ENCODE measurements at places on chromosomes 16 and 17.

DNA sequence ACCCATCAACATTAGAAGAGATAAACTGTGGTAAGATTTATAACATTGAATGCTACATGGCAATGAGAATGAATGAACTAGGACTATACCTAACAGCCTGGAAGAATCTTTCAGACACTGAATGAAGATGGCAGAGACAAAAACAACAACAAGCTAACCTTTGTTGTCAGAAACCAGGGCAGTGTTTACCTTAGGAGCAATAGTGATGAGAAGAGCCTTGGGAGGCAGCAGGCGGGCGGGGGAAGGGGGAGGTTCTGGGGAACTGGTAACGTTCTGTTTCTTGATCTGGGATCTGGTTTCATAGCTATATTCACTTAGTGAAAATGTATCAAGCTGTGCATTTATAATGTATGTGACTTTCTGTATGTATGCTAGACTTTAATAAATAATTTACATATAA is 139.0 kb upstream of the TNRC6C start:
- DNase-seq, result no peak

- DNase-seq, result no peak
Observed at GRCh38 chr17:60135951-60136666, 13.7 kb upstream of the CA4 start.

GRCh38 chr16:19751478-19752385 is 33.7 kb downstream of the IQCK start:
- DNase-seq, result no peak

DNA sequence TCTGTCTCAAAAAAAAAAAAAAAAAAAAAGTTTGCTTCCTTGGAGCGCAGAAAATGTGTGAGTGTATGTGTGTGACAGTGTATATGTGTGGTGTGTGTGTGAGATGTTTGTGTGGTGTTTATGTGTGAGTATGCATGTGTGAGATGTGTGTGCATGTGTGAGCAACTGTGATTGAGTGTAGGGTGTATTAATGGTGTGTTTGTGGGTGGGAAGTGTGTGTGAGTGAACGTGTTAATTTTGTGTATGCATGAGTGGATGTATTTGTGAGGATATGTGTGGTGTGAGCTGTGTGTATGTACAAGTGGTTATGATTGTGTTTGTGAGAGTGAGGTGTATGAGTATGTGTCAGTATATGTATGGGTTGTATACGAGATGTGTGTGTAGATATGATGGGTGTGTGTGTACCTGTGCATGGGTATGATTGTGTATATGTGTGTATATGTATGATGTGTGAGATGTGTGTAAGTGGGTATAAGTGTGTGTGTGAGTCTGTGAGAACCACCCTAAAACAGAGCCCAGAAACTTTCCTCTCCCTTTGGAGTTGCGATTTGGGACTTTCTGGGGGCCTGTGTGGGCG is 22.5 kb upstream of the ETV4 start:
- DNase-seq, result no peak

- no peak for DNase-seq
Observed at GRCh38 chr16:8721336-8722024, 47.1 kb downstream of the ABAT start.

GRCh38 chr17:80873307-80873951 is 118.2 kb upstream of the CHMP6 start:
- no peak for DNase-seq

- DNase-seq, result no peak
Observed at GRCh38 chr17:49518346-49519078, 23.4 kb downstream of the NGFR start.

GRCh38 chr17:36703860-36704266 is 102.5 kb downstream of the MRM1 start:
- no peak for DNase-seq

- no peak for DNase-seq
Observed at GRCh38 chr17:1521086-1521640, 4.8 kb upstream of the INPP5K start.

- DNase-seq, result no peak
Observed at GRCh38 chr17:27239046-27239445, 54.9 kb upstream of the WSB1 start.

- DNase-seq, result no peak
Observed at GRCh38 chr17:44558710-44559633, 1.7 kb downstream of the FZD2 start.

DNA sequence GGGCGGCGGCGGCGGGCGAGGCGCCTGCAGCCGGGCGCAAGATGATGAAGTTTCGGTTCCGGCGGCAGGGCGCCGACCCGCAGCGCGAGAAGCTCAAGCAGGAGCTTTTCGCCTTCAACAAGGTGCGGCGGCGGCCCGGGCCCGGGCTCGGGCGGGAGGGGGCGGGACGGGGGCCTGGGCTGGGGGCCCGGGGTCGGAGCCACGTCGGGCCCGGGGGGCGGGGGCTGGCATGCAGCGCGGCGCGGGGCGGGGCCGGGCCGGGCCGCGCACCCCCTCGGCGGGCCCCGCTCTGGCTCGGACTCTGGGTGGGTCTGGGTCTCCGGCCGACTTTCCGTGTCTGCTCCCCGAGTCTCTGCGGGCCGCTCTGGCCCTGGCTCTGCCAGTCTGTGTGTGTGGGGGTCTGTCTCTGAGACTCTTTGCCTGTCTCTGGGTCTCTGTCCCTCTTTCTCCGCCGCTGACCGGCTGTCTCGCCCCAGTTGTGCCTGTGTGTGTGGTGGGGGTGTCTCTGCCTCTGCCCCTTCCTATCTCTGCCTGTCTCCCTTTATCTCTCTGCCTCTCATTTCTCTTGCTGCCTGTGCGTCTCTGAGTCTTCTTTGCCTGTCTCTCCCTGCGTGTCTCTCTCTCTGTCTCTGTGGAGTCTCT is 328 bp downstream of the LLGL1 start:
- DNase-seq, result no peak

- DNase-seq, result no peak
Observed at GRCh38 chr16:86681031-86681756, 102.8 kb downstream of the FOXL1 start.

DNA sequence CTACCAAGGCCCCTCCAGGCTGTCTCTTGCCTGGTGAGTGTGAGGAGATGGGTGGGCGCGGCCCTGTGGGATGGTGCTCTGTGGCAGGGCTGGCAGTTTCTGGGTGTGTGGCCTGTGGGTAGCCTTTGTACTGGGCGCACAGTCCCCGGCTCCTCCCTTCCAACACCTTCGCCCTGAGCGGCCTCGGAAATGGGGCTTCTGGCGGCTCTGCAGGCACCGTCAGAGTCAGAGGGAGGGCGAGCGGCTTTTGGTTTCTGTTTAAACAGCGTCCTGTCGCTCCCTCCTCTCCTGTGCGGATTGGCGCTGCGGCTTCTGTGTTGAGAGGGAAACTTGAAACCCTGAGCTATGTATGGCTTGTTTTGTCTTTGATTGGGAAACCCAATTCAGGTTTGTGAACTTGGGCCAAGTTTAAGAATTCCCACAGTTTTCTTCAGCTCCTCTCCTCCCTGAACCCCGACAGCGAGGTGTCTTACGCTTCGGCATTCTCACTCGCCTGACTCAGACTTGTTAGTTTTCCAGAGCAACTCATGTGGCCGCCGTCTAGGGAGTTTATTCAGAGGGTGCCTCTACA is 8.3 kb upstream of the ZNF750 start:
- peak; percentile 80 for DNase-seq

GRCh38 chr17:42709561-42709960 is 27.2 kb downstream of the CNTNAP1 start:
- no peak for DNase-seq

- DNase-seq, result no peak
Observed at GRCh38 chr17:40568074-40568836, 3.0 kb upstream of the CCR7 start.

- peak; percentile 97 for DNase-seq
Observed at GRCh38 chr17:64975318-64976087, 56.2 kb upstream of the LRRC37A3 start.

DNA sequence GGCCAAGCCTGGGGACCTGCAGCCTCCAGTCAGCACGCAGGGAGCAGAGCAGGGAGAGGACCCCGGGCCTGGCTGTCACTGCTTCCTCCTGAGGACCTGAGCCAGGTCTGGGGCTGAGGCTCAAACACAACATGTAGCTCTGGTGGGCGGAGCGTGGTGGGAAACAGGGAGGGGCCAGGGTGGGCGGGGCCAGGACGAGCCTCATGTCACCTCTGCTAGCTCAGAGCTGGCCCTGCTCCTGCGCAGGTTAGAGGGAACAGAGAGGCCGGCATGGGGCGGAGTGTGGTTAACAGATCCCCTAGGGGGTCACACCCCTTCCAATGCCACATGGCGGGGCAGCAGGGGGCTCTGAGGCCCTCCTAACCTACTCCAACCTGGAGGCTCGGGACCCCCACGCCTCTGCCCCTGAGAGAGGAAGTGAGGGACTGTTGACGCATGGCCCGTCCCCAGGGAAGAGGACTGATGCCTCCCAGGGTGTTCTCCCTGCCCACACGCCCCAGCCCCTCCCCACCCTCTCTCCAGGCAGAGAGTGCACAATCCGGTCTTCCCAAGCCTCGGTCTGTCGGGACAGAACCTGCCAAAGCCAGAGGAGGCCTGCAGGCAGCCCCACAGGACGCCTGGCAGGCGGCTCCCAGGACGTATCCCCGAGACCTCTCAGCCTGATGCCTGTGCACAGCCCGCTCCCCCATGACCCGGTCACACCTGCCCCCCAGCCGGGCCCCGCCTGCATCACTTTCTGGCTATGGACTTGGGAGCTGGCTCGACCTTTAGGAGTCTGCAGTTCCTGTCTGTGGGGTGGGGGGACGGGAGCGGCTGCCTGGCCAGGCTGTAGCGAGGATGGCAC is 15.2 kb downstream of the PIEZO1 start:
- DNase-seq, result peak; percentile 76

GRCh38 chr16:85650135-85650843 is 37.2 kb downstream of the GSE1 start:
- DNase-seq, result no peak
